ENCODE measurements at places on chromosomes 1 and 21. TPM values are rescaled to one million over a fixed set of nuclear protein-coding genes. Genes with fewer than 3 reads are reported as not detected.

Gene DDR2
- total RNA-seq: 0.48 TPM

Gene CTSE
- not detected for total RNA-seq

Gene AXDND1
- total RNA-seq: 0.46 TPM

Gene TLR5
- not detected for total RNA-seq

Gene TTC22
- 0.59 TPM for total RNA-seq

Gene ZNF695
- total RNA-seq: 22.3 TPM

Gene EVA1B
- total RNA-seq: 5.5 TPM

Gene GSTM5
- not detected for total RNA-seq

DNA sequence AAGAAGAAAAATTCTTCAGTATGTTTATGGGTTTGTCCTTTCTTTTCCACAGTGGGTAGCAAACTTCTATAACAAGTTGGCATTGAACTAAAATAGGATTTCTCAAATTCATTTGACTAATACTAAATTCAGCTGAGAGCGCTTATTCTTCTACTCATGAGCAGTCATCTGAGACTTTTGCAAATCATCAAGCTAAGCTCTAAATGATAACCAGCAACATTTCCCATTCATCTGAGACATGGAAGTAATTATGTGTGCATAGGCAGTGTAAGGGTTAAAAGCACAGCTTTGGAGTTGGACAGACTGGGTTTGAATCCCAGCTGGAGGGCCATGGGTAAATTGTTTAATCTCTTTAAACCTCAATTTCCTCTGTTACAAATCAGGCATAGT, 18.3 kb upstream of the CNR2 start:
- H3K4me3 ChIP-seq: no peak overlapping the region
- no peaks in the 10 kb centered on the region for H3K27me3 ChIP-seq
- no peaks in the 10 kb centered on the region for H3K4me1 ChIP-seq
- no peak for DNase-seq
- H3K36me3 ChIP-seq: 0 out of 2 replicates have a peak, but pooled peaks cover 6% of the 10 kb centered on the region

DNA sequence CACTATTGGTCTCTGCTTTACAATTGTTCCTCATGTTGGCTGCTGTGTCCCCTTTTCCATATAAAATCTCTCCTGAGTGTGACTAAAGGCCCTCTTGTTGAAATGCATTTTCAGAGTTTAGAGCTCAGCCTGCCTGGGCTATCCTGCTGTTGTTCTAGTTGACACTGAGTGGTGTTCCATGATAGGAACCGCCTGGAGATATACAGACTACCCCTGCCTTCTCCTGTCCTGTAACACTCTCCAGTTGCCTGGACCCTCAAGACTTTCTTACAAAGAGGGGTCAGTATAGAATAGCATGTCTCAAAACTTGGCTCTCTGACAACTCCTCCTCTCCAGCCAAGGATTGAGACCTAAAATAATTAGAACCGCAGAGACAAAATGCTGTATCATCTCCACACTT, 152.0 kb upstream of the POU3F1 start:
- H3K27ac ChIP-seq: no peak overlapping the region
- no peak overlapping the region for H3K4me3 ChIP-seq
- H3K4me1 ChIP-seq: no peaks in the 10 kb centered on the region

GRCh38 chr1:59788825-59789224, 25.9 kb upstream of the HOOK1 start:
- H3K27me3 ChIP-seq: no peaks in the 10 kb centered on the region
- no peaks in the 10 kb centered on the region for H3K4me1 ChIP-seq
- H3K4me3 ChIP-seq: no peak overlapping the region
- no peak for DNase-seq
- H3K36me3 ChIP-seq: peaks cover 13% of the 10 kb centered on the region
- H3K27ac ChIP-seq: no peak overlapping the region

- no peak for DNase-seq
- H3K27me3 ChIP-seq: no peaks in the 10 kb centered on the region
- no peak overlapping the region for H3K27ac ChIP-seq
- no peaks in the 10 kb centered on the region for H3K4me1 ChIP-seq
Measured at GRCh38 chr1:59028048-59028447, 244.2 kb upstream of the JUN start.

DNA sequence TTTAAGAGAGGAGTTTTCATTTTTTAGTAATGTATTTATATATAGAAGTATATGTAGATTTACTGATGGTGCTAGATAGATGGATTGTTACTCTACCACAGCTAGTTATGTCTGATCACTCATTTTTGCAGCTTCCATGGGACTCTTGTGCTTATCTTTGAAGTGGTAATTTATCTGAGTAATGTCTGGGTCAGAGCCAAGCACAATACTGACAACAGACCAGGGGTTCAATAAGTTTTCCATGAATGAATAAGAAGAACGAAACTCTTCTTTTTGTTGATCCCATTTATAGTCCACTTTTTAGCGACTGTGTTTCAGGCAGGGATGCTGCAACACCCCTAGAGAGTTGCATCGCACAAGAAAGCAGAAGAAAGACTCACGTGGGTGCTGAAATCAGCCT, 935.2 kb downstream of the PLA2G4A start:
- no peaks in the 10 kb centered on the region for H3K4me1 ChIP-seq
- no peak overlapping the region for H3K27ac ChIP-seq
- no peak for DNase-seq
- no peaks in the 10 kb centered on the region for H3K27me3 ChIP-seq
- peaks cover 10% of the 10 kb centered on the region for H3K36me3 ChIP-seq

DNA sequence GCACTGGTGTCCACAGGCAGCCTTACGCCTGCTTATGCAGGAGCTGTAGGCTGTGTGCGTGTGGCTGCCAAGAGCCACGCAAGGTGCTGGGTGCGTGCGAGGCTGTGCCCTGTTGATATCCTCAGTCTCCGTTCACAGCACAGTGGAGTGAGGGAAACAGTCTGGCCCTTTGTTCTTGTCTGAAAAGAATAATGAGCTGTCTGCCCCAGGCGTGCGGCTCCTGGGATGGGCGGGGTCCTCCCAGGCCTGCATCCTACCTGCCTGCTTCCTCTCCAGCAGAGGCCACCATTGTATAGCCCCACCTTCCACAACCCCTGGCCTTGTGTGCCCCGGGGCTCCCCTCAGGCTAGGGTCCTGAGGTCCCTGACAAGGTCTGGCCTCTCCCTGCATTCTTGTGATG, 47.0 kb upstream of the KDM4A start:
- H3K4me1 ChIP-seq: no peaks in the 10 kb centered on the region
- peaks cover 64% of the 10 kb centered on the region for H3K36me3 ChIP-seq
- no peak for DNase-seq
- H3K4me3 ChIP-seq: no peak overlapping the region
- H3K27ac ChIP-seq: no peak overlapping the region

DNA sequence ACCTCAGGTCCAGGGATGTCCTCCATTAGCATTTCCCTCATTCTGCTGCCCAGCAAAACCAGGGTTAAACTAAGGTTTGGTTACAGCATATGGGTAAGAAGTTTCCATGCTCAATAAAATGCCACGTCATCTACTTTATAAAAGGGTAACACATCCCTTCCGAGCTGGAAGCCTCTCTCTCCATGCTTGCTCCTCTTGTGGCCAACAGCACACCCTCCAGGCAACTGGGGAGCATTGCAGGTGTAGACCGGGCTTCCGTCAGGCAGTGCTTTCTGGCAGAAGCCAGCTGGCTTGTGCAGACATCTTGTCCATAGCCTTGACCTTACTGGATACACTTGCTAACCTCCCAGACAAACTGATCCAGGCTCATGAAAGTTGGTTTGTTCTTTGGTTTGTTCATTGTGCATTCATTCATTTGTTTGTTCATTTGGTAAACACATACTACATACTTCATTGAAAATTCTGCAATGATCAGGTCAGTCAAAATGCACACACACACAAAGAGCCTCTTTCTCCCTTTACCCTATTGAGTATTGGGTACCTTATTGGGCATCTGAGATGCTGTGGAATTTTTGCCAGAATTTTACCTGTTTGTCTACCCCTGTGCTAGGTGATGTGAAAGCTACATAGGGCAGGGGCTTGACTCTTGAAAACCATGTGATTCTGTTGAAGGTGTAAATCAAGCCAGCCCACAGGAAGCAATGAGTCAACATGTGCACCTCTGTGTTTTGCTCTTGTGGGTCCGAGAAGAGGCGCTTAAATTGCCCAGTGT, 422.8 kb downstream of the CAMTA1 start:
- no peak overlapping the region for H3K27ac ChIP-seq
- peak; percentile 87 for DNase-seq
- H3K4me3 ChIP-seq: no peak overlapping the region

DNA sequence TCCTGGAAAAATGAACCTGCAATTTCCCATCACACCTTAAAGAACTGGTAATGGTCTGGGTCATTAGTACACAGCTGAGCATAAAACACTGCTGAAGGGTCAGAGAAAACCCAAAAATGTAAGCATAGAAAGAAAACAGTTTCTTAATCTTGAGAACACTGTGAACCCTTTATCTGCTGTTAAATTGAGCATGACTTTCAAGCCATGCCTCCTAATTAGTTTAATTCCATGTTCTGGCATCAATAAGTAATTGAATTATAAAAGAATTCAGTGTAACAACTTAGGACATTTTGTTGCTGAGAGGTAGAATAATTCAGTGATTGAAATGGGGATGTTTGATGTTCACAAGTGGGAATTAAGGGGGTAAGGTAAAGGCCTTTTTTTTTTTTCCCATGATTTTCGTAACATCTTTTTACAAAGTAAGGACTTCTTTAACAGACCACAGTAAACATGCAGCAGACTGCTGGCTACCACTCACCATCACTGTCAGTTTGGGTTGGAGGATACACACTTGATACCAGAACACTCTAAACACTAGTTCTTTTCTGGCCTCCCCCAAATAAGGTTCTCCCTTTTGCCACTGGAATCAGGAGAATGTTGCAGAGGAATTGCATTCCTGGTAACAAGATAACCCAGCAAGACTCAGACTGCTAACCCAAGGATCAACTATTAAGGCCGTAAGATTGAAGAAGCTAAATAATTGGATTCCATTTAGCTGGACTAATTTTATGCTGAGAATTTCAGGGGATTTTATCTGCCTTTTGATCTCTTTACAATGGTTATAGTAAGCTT, 3.0 kb downstream of the RWDD3 start:
- H3K4me1 ChIP-seq: no peaks in the 10 kb centered on the region
- no peak overlapping the region for H3K27ac ChIP-seq
- H3K4me3 ChIP-seq: no peak overlapping the region
- H3K36me3 ChIP-seq: peaks cover 29% of the 10 kb centered on the region
- no peaks in the 10 kb centered on the region for H3K27me3 ChIP-seq
- DNase-seq: no peak

DNA sequence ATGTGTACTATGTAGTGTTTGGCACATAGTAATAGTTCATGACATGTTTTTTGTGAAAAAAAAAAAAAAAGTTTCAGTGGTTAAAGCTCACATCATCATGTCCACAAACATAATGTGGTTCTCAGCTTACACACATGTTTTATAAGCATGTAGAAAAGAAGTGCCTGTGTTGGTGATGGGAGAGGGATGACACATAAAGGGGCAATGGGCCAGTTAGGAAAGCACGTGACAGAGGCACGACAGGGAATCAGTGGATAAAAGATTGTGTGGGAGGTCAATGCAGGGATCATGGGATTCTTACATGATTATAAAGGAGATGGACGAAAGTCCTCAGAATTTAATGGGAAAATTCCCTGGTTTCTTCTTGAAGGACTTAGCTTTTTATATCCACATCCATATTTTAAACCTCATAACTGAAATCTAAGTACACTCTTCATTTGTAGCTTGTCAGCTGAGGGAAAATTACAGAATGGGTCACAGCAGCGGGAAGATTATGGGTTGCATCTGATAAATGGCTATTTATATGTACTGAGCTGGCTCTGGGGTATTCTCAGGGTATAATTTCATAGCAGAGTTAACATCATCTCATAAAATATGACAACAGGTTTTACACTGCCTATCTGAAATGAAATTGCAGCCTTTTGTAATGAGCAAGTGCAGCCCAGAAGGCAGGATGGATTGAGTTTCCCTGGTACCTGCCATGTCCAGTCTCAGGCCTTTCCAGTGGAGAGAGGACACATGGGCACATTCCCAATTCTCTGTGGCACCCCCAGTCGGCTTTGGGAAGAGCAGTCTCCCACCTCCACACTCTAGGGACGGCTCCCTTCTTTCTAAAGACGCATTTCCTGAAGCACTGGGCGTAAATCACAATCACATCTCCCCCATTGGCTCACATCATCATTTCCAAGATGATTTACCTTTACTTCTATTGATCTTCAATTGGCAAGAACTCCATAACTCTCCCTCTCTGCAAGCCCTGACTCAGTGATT, 42.3 kb upstream of the NHLH2 start:
- H3K4me1 ChIP-seq: peaks cover 2% of the 10 kb centered on the region
- no peak overlapping the region for H3K4me3 ChIP-seq
- no peaks in the 10 kb centered on the region for H3K36me3 ChIP-seq
- no peaks in the 10 kb centered on the region for H3K27me3 ChIP-seq

DNA sequence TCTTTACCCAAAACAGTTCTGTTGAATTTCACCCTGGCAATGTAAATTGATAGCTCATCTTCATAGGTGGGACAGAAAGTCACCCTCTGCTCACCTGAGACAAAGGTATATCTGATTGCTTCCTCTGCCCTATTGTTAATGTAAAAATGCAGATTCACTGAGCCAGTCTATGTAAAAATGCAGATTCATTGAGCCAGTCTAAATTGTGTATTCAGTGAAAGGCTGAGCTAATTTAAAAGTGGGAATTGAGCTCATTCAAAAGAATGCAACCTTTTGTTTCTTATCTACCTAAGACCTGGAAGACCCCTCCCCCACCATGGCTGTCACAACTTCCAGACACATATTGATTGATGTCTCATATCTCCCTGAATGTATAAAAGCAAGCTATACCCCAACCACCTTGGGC, 4.8 kb upstream of the MYSM1 start:
- DNase-seq: peak; percentile 66
- H3K36me3 ChIP-seq: peaks cover 4% of the 10 kb centered on the region
- H3K4me1 ChIP-seq: peaks cover 4% of the 10 kb centered on the region
- H3K4me3 ChIP-seq: peak overlapping the region; percentile 62
- H3K27ac ChIP-seq: peak overlapping the region; percentile 98
- H3K27me3 ChIP-seq: no peaks in the 10 kb centered on the region

DNA sequence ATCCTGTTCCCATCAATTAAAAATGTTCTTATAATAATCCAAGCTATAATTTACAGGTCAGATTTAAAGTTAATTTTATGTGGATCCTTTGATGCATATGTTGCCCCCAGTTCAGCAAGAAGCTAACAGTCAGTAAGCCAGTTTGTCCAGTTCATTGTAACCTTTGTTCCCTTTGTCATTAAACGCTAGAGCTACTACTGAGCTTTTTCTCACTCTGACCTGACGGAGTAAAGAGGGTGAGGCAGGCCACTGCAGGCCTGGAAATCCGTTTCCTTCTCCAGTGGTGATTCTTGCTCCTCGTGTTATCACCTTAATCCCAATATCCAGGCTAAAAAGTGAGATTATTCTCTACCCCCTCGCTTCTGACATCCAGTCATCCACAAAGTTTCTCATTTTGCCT, 10.2 kb downstream of the YBX1 start:
- no peak overlapping the region for H3K4me3 ChIP-seq
- no peak for DNase-seq
- H3K27me3 ChIP-seq: no peaks in the 10 kb centered on the region

DNA sequence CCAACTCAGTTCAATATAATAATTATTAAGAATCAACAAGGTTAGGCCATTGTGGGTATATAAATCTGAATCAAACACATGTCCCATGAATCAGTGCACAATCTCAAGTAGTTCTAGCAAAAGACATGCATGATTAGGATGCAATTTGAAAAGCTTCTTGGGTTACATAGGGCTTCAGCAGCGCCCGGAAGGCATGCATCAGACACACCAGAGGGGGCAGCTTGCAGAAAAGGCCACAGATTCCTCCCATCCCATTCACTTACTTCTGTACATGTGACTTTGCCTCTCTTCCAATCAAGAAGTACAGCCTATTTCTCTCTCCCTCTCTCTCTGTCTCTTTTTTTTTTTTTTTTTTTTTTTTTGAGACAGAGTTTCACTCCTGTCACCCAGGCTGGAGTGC, 91.8 kb downstream of the KCNN3 start:
- H3K27me3 ChIP-seq: no peaks in the 10 kb centered on the region
- H3K27ac ChIP-seq: no peak overlapping the region
- H3K4me1 ChIP-seq: no peaks in the 10 kb centered on the region
- no peak for DNase-seq
